ENCODE measurements at places on chromosomes 6 and 20. TPM values are rescaled to one million over a fixed set of nuclear protein-coding genes. Genes with fewer than 3 reads are reported as not detected.
A peak's percentile ranks its signal among the peaks of the same experiment; 100 is the strongest.

GRCh38 chr20:6708010-6708409 lies 59.5 kb upstream of the BMP2 start:
- DNase-seq = peak; percentile 70

The CST2 gene
- 270 TPM for total RNA-seq

- no peak for DNase-seq
Observed at GRCh38 chr20:481167-481566, 18.8 kb upstream of the TBC1D20 start.

DNA sequence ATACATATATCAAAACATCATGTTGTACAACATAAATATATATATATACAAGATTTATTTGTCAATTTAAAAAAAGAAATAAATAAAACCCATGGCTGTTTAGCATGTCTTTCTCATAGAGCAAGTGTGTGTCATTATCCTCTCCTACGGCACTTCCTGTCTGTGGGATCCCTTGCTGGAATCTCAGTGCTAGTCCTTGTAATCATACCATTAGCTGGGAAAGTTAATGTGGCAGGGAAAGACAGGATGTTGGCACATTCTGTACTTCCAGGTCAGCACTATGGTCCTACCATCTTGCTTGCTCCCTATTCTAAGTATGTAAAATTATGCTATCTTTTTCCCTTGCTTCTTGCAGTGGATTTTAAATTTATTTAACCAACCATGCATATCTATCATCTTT lies 9.5 kb upstream of the SLC17A3 start:
- DNase-seq = no peak

GRCh38 chr6:15243910-15244619 lies 1.8 kb upstream of the JARID2 start:
- DNase-seq = peak; percentile 14

GRCh38 chr6:148423133-148423532 lies 80.5 kb downstream of the SASH1 start:
- no peak for DNase-seq

DNA sequence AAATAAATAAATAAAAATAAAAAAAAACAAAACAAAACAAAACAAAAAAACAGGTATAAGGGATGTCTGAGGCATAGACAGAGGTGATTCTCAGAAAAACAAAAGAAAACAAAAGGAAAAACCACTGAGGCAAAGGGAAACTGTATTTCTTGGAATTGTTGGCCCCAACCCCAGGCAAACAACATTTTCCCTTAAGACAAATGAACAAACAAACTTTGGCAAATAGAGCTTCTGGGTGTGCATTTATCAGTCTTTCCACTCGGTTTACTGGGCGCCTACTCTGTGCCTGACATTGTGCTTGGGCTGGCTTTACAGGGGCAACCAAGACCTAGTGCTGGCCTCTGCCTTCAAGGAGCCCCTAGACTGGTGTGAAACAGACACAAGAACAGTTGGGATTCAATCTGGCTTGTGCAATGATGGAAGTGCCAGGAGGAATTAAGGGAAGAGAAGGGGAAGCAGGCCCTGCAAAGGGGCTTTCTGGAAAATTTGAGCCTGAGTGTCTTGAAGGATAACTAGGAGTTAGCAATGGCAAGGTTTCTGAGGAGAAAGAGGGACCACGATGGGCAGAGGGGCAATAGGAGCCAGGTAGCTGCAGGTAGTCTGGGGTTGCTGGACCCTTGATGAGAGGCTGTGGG lies 33.8 kb upstream of the IER3 start:
- no peak for DNase-seq

DNA sequence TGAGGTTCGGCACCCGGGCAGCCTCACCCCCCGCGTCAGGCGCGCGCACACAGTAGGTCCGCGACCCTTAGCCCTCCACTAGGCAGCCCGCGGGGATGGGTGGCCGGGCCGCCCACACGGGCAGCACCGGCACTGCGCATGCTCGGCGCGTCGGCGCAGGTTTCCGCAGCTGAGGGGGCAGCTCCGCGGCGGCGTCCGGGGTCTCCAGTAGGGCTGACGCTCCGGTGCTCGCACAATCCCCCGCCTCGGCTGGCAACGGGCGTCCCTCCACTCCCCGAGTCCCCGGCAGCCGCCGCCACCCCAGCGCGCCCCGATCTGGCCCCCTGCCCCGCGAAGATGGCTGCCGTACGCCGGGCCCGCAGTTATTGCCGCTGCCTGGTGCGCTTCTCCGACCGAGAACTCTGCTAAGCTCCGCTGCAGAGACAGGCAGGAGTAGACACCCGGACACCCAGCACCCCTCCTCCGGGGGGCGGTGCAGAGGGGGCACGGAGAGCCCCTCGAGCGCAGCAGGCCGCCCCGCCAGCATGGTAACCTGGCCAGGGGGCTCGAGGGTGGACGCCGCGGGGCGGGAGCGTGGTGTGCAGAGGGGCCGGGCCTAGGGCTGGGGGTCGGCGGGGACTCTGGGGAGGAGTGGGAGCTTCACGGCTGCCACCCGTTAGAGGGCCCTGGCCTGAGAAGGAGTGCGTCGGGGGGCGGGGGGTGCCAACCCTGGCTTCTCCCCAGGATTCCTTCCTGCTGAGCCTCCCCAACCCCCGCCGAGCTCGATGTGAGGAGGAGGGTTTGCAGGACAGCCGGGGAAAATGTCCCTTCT lies at the start of gene FBXO9:
Gene FBXO9 (plus strand): TSS at position 139 of the 811 bp plus-strand sequence. CDS start 386 bp downstream, at position 525.
- DNase-seq = peak; percentile 21

The ANKS1A gene
- total RNA-seq = 10.0 TPM

DNA sequence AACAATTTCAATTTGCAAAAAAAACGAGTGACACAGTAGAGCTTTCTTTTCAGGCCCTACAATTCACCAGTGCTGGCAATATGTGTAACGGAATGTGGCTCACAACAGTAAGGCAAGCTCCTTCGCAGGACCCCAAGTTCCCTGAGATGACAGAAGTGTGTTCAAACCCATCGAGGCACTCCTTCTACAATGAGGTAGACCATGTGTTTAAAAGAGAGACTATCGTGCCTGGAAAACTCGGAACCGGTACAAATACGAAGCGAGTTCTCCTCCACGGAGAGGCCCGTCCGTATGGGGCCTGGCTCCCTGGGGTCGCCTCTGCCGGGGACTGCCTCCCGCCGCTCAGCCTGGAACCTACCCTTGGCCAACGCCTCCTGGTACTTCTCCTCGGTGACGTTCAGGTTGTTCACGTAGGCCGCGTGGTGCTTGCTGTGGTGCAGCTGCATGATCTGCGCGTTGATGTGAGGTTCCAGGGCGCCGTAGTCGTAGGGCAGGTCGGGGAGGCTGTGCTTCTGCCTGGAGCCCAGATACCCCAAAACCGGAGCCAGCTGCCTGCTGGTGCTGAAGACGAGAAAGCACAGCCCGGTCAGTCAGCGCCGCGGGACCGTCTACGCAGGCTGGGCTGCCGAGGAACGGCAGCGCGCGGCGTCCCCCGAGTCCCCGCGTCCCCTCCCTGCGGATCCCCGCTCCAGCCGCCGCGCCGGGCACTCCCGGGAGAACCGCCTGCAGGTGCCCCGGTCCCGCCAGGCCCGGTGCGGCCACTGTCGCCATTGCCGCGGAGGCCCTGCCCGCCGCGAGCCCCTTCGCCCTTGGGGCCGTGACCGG lies 526 bp downstream of the SOD2 start:
- peak; percentile 45 for DNase-seq

GRCh38 chr6:11213422-11214021 lies 18.9 kb downstream of the NEDD9 start:
- no peak for DNase-seq

- no peak for DNase-seq
Observed at GRCh38 chr20:34797012-34797995, 28.1 kb downstream of the NCOA6 start.

- DNase-seq = no peak
Observed at GRCh38 chr20:10648651-10649050, 25.1 kb downstream of the JAG1 start.

- no peak for DNase-seq
Observed at GRCh38 chr6:27407153-27407814, 18.7 kb downstream of the ZNF391 start.

- no peak for DNase-seq
Observed at GRCh38 chr6:45488889-45489288, 111.2 kb upstream of the SUPT3H start.

- DNase-seq = no peak
Observed at GRCh38 chr6:100493206-100493888, 28.6 kb upstream of the SIM1 start.

The SRSF12 gene
- total RNA-seq = 1.9 TPM

DNA sequence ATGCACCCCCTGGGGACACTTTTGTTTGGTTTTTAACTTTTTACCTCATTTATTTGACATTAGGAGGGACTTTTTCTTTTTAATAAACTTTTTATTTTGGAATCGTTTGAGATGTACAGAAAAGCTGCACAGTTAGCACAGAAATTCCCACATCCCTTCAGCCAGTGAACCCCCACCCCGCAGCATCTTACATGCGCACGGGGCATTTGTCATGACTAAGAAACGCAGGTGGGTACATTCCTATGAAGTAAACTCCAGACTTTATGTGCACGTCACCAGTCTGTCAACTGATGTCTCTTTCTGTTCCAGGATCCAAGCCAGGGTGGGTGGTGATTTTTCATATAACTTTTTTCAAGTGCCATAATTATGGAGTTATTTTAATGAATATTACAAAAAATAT lies 4.9 kb upstream of the ZNF831 start:
- no peak for DNase-seq

DNA sequence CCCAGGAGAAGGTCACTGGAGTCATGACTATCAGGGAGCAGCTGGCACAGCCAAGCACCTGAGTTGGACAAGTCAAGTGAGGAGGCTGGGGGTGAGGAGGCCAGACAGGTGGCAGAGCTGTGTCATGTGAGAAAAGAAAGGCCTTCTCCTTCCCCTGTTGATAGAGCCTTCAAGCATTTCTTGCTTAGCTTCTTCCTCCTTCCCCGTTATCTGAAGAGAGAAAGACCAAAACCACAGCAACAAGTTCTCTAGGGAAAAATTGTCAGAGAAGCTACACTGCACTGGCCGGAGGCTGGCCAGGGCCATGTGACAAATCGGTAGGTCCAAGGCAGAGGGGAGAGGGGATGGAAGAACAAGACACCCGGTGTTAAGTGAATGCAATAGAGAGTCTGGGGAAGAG lies 202.1 kb upstream of the PRDM1 start:
- no peak for DNase-seq

GRCh38 chr6:79605061-79605460 lies 26.1 kb upstream of the SH3BGRL2 start:
- no peak for DNase-seq

The MYMX gene
- total RNA-seq = not detected

DNA sequence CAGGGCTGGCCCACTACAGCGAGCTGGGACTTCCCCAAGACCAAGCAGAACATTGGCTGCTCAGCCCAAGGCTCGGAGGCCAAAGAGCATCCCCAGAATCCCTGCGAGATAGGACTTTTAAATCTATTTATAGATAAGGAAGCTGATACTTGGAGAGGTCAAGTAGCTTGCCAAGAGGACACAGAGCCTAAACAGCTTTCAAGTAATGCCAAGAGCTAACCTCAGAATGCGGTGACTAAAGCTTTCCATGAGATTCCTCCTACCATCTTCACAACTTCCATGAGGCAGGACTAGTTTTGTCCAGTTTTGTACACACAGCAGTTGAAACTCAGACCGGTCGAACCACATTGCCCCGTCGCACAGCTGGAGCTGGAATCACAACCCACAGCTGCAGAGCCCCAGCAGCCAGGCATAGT lies 168.1 kb upstream of the TOP1 start:
- DNase-seq = no peak

The HLA-DOB gene
- not detected for total RNA-seq

GRCh38 chr20:50283922-50284810 lies 93.5 kb downstream of the CEBPB start:
- peak; percentile 58 for DNase-seq

- DNase-seq = no peak
Observed at GRCh38 chr20:59064214-59064722, 21.7 kb upstream of the PRELID3B start.

The IRAK1BP1 gene
- 2.1 TPM for total RNA-seq

DNA sequence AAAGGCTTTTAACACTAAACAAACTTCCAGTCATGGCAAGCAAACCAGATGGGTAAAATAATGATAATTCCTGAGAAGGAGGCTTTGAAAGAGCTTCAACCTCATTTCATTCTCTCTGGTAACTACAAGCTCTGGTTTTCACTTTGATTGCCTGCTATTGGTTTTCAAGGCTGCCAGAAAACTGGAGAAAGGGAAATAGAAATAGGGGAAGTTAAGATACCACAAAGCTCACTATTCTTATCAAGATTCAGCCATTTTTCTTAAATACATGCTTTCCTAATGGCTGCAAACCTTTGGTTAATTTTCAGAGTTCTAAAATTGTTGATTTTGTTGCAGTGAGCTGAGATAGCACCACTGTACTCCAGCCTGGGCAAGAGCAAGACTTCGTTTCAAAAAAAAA lies 42.5 kb upstream of the NELFCD start:
- no peak for DNase-seq

The DEFB115 gene
- not detected for total RNA-seq

The SLC17A9 gene
- 5.5 TPM for total RNA-seq

The SLC17A1 gene
- total RNA-seq = 0.64 TPM

The TUBB2B gene
- 3.0 TPM for total RNA-seq

GRCh38 chr6:53240139-53240538 lies 91.5 kb upstream of the GCM1 start:
- DNase-seq = no peak
